ENCODE measurements at places on chromosomes 3 and 15. TPM values are rescaled to one million over a fixed set of nuclear protein-coding genes. Genes with fewer than 3 reads are reported as not detected.

DNA sequence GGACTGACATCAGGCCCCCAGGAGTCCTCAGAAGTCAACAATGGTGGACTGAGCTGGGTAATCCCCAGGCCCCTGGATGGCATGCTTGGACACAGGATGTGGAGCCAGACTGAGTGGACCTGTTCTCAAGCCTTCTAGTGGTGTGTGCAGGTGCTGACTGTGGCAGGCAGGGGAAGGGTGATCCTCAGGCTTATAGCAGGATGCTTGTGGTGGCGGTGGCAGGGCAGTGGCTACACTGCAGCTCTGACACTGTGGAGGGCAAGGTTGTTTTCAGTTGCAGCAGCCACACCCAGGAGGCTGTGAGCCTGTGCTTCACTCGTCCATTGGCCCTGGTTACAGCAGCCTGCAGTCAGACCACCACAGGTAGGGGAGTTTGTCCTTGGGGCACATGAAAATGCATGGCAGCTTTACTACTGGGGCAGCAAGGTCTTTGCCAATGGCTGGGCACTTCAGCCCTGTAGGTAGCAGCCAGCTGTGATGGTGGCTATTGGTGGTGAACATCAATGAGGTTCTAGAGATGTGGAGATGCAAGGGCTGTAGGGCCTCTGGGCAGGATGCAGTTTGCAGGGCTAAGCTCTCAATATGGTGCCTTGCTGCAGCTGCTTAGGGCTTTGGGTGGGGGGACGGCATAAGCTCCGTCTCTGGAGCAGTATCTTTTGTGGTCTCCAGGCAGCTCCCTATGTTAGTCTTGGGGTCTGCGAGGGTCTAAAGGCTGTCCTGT lies 17.5 kb upstream of the MYO5A start:
- H3K27me3 ChIP-seq = no peaks in the 10 kb centered on the region
- H3K27ac ChIP-seq = no peak overlapping the region
- H3K4me1 ChIP-seq = no peaks in the 10 kb centered on the region
- H3K4me3 ChIP-seq = no peak overlapping the region
- no peak for DNase-seq

SAMD7 gene
- not detected for total RNA-seq

DNA sequence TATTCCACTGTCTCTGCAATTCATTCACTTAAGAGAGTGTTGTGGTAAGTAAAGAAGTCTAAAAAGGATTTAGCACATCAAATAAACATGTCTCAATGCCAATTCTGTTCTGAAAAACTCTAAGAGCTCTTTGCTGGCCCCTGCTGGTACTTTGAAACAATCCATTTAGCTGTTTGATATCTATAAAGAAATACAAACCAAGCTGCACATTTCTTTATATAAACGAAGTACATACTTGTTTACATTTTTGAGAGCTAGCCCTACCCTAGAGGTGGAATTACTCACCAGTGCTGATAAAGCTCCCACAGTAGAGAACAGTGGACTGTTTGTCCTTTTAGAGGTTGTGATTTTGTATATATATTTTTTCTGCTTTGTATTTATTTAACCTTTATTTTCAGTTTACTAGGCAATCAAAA lies 75.5 kb downstream of the NEDD4 start:
- no peaks in the 10 kb centered on the region for H3K27me3 ChIP-seq
- peak overlapping the region; percentile 68 for H3K4me3 ChIP-seq
- peak overlapping the region; percentile 84 for H3K27ac ChIP-seq
- peaks cover 8% of the 10 kb centered on the region for H3K4me1 ChIP-seq
- H3K36me3 ChIP-seq = no peaks in the 10 kb centered on the region

DNA sequence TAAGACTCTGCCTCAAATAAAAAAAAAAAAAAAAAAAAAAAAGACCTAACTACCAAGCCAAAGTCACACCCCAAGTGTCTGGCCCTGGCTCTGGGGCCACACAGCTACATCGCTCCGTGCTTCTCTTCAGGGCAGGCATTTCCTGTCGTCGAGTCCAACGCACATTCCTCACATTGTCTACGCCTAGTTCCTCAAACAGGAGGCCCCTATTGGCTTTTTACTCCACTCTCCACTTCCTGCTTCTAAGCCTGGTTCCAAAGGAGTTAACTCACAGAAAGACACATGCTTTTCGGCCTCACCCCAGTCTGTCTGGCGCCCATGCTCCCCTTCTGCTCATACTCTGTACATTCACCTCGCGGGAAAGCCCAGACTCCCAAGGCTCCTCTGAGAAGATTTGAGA lies 28.8 kb downstream of the KNG1 start:
- no peak overlapping the region for H3K4me3 ChIP-seq
- peak; percentile 13 for DNase-seq
- H3K4me1 ChIP-seq = no peaks in the 10 kb centered on the region
- no peaks in the 10 kb centered on the region for H3K27me3 ChIP-seq
- H3K36me3 ChIP-seq = no peaks in the 10 kb centered on the region

DNA sequence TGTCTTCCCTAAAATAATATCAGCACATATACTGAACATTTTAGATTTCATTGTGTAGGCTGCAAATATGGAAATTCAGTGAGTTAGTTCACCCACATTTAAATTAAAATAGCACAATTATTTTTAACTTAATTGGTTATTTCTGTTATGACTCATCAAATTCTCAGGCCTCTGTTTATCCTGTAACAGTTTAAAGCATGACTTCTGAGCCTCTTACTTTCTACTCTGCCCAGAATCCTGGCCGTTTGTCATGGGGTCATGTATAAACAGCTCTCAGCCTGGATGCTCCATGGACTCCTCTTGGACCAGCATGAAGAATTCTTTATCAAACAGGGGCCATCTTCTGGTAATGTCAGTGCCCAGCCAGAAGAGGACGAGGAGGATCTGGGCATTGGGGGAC lies 12.2 kb downstream of the TUBGCP4 start:
- no peak overlapping the region for H3K4me3 ChIP-seq
- H3K27ac ChIP-seq = peak overlapping the region; percentile 45
- H3K36me3 ChIP-seq = no peaks in the 10 kb centered on the region
- no peaks in the 10 kb centered on the region for H3K27me3 ChIP-seq
- DNase-seq = no peak
- peaks cover 7% of the 10 kb centered on the region for H3K4me1 ChIP-seq

LRRIQ4 gene
- 0.13 TPM for total RNA-seq

GRCh38 chr3:55724821-55725220 lies 237.7 kb upstream of the WNT5A start:
- DNase-seq = no peak
- no peak overlapping the region for H3K4me3 ChIP-seq
- H3K4me1 ChIP-seq = no peaks in the 10 kb centered on the region

DNA sequence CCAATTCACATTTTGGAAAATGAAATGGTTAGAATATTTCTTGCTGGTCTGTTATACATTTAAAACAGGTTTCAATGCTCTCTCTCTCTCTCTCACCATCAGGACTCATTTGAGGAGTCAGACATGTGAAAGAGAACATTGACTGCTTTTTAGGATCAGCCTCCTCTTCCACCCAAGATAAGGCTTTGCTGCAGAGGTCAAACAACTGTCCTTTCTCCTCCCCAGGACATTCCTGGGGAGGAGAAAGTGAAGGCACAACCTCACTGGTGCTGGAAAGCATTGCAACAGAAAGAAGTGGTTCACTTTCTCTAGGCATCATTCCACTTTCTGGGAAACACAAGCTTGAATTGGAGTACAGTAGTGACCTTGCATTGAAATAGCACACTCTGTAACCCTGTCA lies 409.1 kb upstream of the NR2F2 start:
- H3K4me1 ChIP-seq = no peaks in the 10 kb centered on the region
- H3K4me3 ChIP-seq = no peak overlapping the region
- DNase-seq = no peak
- no peaks in the 10 kb centered on the region for H3K36me3 ChIP-seq
- no peaks in the 10 kb centered on the region for H3K27me3 ChIP-seq

VEPH1 gene
- total RNA-seq = not detected

GRCh38 chr3:150149651-150150051 lies 179.0 kb upstream of the PFN2 start:
- H3K36me3 ChIP-seq = no peaks in the 10 kb centered on the region
- peak overlapping the region; percentile 97 for H3K27ac ChIP-seq
- no peak overlapping the region for H3K4me3 ChIP-seq
- peak; percentile 79 for DNase-seq
- no peaks in the 10 kb centered on the region for H3K27me3 ChIP-seq
- peaks cover 67% of the 10 kb centered on the region for H3K4me1 ChIP-seq

DNA sequence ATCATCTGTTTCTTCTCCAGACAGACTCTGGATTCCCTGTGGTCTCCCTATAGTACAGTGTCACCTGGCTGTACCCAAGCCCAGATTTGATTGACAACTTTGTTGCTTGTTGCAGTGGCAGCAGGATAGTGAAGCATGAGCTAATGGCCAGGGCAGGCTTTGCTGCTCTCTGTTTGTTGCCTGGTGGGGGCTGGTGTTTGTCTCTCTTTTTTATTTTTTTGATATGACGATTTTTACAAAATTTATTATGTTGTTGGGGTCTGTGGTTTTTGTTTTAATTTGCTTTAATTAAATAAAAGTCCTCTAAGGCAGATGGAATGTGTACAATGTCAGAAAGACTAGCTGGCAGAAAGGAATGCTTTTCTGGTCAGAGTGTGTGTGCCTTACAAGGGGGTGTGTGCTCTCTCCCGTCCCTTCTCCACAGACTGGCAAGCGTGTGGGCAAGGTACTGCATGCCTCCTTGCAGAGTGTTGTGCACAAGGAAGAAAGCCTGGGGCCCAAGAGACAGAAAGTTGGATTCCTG lies 15.2 kb upstream of the CLEC3B start:
- H3K27me3 ChIP-seq = no peaks in the 10 kb centered on the region
- H3K27ac ChIP-seq = peak overlapping the region; percentile 81
- peak; percentile 51 for DNase-seq
- H3K4me3 ChIP-seq = no peak overlapping the region

GRCh38 chr15:61383421-61383820 lies 154.3 kb upstream of the RORA start:
- H3K27me3 ChIP-seq = no peaks in the 10 kb centered on the region
- DNase-seq = no peak
- no peak overlapping the region for H3K27ac ChIP-seq
- no peaks in the 10 kb centered on the region for H3K36me3 ChIP-seq

- H3K4me1 ChIP-seq = no peaks in the 10 kb centered on the region
- H3K27ac ChIP-seq = no peak overlapping the region
- H3K4me3 ChIP-seq = no peak overlapping the region
- no peak for DNase-seq
- no peaks in the 10 kb centered on the region for H3K27me3 ChIP-seq
- H3K36me3 ChIP-seq = no peaks in the 10 kb centered on the region
Measured at GRCh38 chr15:79872358-79873017, 24.3 kb downstream of the MTHFS start.

CPA3 gene
- not detected for total RNA-seq

- DNase-seq = no peak
- H3K27me3 ChIP-seq = no peaks in the 10 kb centered on the region
- no peaks in the 10 kb centered on the region for H3K36me3 ChIP-seq
- peaks cover 12% of the 10 kb centered on the region for H3K4me1 ChIP-seq
Measured at GRCh38 chr3:9035473-9035872, 72.2 kb upstream of the RAD18 start.

- DNase-seq = no peak
- H3K4me3 ChIP-seq = no peak overlapping the region
- H3K27me3 ChIP-seq = no peaks in the 10 kb centered on the region
- no peaks in the 10 kb centered on the region for H3K4me1 ChIP-seq
Measured at GRCh38 chr15:79849789-79850188, 47.0 kb downstream of the MTHFS start.

CHRM5 gene
- not detected for total RNA-seq

GRCh38 chr3:23758253-23758838 lies 47.4 kb upstream of the UBE2E1 start:
- DNase-seq = no peak
- H3K36me3 ChIP-seq = no peaks in the 10 kb centered on the region
- no peaks in the 10 kb centered on the region for H3K4me1 ChIP-seq
- no peak overlapping the region for H3K4me3 ChIP-seq
- no peaks in the 10 kb centered on the region for H3K27me3 ChIP-seq
- no peak overlapping the region for H3K27ac ChIP-seq

SOX14 gene
- total RNA-seq = not detected

- H3K27ac ChIP-seq = no peak overlapping the region
- no peak overlapping the region for H3K4me3 ChIP-seq
- H3K27me3 ChIP-seq = no peaks in the 10 kb centered on the region
- DNase-seq = no peak
Measured at GRCh38 chr15:69849232-69849610, 248.5 kb downstream of the TLE3 start.

REC114 gene
- total RNA-seq = not detected

GPR160 gene
- 1.5 TPM for total RNA-seq

GRCh38 chr3:46100812-46101211 lies 73.5 kb upstream of the XCR1 start:
- no peak overlapping the region for H3K4me3 ChIP-seq
- H3K27me3 ChIP-seq = no peaks in the 10 kb centered on the region
- no peak overlapping the region for H3K27ac ChIP-seq

CASR gene
- total RNA-seq = not detected

GRCh38 chr3:115403786-115404185 lies 219.5 kb upstream of the GAP43 start:
- H3K4me1 ChIP-seq = no peaks in the 10 kb centered on the region
- no peak overlapping the region for H3K27ac ChIP-seq
- DNase-seq = no peak

DNA sequence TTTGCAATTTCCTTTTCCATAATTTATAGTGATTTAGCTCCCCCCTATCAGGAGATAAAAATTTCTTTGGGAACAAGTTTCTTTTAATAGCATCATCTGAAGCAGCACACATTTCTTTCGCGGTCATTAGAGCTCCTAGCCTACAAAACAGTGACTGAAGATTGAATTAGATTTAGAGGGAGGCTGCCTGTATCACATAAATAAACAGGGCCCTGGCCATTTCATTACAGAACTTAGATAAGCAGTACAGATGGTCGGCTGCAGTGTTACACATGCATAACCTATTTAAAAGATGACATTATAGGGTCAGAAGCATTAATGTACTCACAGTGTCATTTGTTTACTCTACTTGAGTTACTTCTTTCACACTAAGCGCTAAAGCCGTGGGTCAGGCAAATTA lies 81.4 kb upstream of the SLC25A26 start:
- no peak for DNase-seq
- H3K4me3 ChIP-seq = no peak overlapping the region
- no peaks in the 10 kb centered on the region for H3K27me3 ChIP-seq
- H3K27ac ChIP-seq = no peak overlapping the region

CCDC33 gene
- total RNA-seq = not detected

- H3K4me3 ChIP-seq = no peak overlapping the region
- H3K27me3 ChIP-seq = no peaks in the 10 kb centered on the region
- no peak for DNase-seq
- no peak overlapping the region for H3K27ac ChIP-seq
- no peaks in the 10 kb centered on the region for H3K4me1 ChIP-seq
- H3K36me3 ChIP-seq = peaks cover 26% of the 10 kb centered on the region
Measured at GRCh38 chr3:38382506-38383080, 36.0 kb downstream of the XYLB start.

- H3K4me1 ChIP-seq = peaks cover 18% of the 10 kb centered on the region
- no peak overlapping the region for H3K27ac ChIP-seq
- no peak overlapping the region for H3K4me3 ChIP-seq
Measured at GRCh38 chr3:189334064-189334920, 162.5 kb downstream of the TPRG1 start.

ASB14 gene
- total RNA-seq = 3.4 TPM

GRCh38 chr3:62436785-62437184 lies 63.4 kb upstream of the FEZF2 start:
- H3K36me3 ChIP-seq = no peaks in the 10 kb centered on the region
- no peaks in the 10 kb centered on the region for H3K27me3 ChIP-seq

- no peak overlapping the region for H3K4me3 ChIP-seq
- no peaks in the 10 kb centered on the region for H3K4me1 ChIP-seq
- H3K36me3 ChIP-seq = no peaks in the 10 kb centered on the region
- H3K27ac ChIP-seq = no peak overlapping the region
- no peaks in the 10 kb centered on the region for H3K27me3 ChIP-seq
Measured at GRCh38 chr3:133987948-133988484, 41.7 kb downstream of the SLCO2A1 start.
